T-helper 1 cell (primary cell): ENCODE measurements at places on chromosomes 2 and 18.

GRCh38 chr2:1397350-1397749 lies 15.9 kb upstream of the TPO start:
- no peak for DNase-seq

DNA sequence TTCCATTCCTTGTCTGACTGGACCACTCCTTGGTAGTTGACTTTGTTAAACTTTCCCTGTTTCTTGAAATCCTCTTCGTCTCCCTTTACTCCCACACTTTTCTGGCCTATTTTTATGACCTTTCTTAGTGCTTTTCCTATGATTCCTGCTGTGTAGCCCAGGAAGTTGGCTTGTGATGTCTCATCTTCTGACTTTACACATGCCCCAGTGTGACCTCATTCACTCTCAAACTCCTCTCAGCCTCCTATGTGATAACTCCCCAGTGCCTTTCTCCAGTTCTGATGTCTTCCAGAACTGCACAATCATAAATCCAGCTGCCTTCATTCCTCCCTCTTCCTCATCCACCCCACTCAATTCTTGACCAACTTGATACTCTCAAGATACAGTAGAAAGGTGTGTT lies 407.6 kb downstream of the TGIF1 start:
- no peak for DNase-seq

DNA sequence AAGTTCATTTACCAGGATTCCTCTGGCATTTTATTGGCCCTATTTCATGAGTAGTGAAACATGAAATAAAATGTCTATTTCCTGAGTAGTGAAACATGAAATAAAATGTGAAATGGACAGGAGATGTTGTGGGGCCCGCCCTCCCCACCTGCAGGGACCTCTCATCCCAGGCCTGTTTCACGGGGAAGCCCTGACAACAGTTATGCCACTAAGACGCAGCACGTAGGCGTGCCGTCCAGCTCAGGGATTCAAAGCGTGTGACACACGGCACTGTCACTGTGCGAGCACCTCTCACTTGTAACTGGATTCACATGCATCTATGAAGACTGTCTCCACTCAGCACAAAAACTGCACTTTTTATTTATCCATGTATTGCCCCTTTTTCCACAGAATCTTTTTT lies 83.4 kb upstream of the SNTG2 start:
- DNase-seq, result no peak

GRCh38 chr18:11729556-11729955 lies 40.5 kb downstream of the GNAL start:
- no peak for DNase-seq

DNA sequence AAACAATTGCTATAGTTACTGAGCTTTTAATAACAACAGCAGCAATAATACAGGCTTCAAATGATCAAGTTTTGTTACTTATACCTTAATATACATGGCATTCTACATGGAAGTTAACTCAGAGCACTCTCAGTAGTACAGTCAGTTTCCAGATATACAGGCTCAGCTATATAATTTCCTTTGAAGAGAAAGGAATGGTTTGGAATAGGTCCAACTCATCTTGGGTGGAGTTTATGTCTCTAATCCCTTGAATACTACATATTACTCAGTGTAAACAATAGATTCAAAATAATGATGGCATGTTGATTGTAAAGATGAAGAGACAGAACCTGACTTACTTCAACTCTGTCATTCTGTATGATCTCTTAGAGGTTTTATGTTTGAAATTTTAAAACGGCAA lies 174.9 kb downstream of the EPHA4 start:
- no peak for DNase-seq

- DNase-seq, result no peak
These were observed 17.6 kb upstream of the POU3F3 start for GRCh38 chr2:104836265-104836664.

GRCh38 chr2:43542285-43542933 lies 53.4 kb downstream of the THADA start:
- DNase-seq, result no peak

- no peak for DNase-seq
These were observed 198.1 kb upstream of the SLC39A10 start for GRCh38 chr2:195458936-195459335.

- DNase-seq, result no peak
These were observed 7.1 kb downstream of the WDR54 start for GRCh38 chr2:74428675-74429074.

DNA sequence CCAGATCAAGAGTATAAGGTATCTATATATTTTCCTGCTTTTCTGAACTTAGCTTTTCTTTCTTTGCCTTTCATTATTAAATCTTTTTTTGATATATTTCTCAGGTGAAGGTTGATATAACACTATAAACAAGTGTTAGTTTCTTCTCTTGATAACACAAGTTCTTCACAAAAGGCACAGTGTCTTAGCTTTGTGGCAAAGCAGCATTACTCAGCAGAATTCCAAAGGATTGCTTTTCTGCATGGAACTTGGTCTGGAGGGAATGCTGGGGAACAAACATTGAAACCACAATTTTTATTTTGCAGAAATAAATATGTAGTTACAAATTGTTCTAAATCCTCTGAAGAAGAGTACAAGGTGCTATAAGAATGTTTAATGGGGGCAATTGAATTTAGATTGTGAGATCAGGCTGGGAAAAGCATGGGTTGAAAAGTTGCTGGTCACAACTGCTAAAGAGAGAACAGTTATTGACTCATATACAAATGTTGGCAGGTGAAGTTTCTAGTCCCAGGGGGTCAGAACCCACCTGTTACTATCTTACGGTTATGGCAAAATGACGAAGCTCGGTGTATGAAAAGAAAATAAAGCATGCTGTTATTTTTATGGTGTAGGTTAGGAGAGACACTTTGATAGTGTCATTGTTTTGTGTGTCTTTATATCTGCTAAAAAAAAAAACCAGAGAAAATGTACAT lies 68.2 kb downstream of the UBR3 start:
- DNase-seq, result no peak

- DNase-seq, result no peak
These were observed 120.8 kb upstream of the STK17B start for GRCh38 chr2:196291873-196292800.

GRCh38 chr2:29016504-29016903 lies 35.4 kb downstream of the TOGARAM2 start:
- DNase-seq, result no peak

- DNase-seq, result no peak
These were observed 101.7 kb upstream of the ALPP start for GRCh38 chr2:232276733-232277313.

DNA sequence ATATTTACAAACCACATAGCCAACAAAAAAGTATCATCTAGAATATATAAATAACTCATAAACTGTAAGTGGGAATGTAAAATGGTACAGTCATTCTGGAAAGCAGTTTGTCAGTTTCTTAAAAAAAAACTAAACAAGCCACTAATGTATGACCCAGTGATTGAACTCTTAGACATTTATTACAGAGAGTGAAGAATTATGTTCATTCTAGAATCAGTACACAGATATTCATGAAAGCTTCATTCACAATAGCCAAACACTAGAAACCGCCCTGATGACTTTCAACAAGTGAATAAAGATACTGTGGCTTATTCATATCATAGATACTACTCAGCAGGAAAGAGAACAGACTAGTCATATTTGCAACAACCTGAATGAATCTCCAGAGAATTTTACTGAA lies 1541.5 kb downstream of the LRP1B start:
- DNase-seq, result no peak

DNA sequence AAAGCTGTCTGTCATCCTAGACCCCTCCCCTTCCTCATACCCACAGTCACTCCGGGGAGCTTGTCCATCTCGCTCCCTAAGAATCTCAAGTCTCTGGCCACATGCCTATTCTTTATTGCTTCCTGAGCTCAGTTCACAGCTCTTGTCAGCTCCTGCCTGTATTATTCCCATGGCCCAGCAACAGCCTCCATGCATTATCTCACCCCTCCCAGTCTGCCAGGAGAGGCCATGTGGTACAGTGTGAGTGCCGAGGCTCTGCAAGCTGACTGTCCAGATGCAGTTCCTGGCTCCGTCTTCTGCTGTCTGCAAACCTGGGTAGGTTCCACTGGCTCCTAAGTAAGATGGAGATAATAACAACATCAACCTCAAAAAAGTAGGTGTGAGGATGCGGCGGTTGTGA lies 79.7 kb downstream of the MRPS9 start:
- DNase-seq, result no peak

GRCh38 chr2:229673676-229674075 lies 40.7 kb downstream of the DNER start:
- no peak for DNase-seq

- DNase-seq, result no peak
These were observed 28.8 kb upstream of the FBXO11 start for GRCh38 chr2:47935071-47935470.

DNA sequence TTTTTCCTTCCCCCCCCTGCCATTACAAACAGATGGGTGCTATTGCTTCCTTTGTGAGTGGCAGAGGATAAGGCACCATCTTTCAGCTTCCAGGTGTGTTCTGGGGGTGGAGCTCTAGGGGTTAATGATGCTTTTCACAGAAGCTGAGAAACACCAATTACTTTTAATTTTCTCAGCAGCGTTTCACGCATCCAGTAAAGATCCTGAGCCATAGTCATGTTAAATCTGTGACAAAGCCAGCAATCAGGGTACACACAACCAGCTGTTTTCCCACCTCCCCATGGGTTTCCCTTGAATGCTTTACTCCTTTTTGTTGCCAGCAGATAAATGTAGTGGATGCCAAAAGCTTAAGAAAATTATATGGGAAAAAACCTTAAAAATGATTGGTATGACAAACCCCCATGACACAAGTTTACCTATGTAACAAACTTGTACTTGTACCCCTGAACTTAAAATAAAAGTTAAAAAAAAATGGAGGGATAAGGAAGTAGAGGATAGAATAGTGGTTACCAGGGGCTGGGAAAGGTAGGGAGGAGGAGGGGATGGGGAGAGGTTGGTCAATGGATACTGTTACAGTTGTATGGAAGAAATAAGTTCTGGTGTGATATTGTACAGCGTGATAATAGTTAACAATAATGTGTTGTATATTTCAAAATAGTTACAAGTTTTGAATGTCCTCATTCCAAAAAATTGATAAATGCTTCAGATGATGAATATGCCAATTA lies 70.0 kb downstream of the ACOXL start:
- DNase-seq, result no peak

GRCh38 chr2:38483776-38484501 lies 106.9 kb upstream of the ATL2 start:
- no peak for DNase-seq

DNA sequence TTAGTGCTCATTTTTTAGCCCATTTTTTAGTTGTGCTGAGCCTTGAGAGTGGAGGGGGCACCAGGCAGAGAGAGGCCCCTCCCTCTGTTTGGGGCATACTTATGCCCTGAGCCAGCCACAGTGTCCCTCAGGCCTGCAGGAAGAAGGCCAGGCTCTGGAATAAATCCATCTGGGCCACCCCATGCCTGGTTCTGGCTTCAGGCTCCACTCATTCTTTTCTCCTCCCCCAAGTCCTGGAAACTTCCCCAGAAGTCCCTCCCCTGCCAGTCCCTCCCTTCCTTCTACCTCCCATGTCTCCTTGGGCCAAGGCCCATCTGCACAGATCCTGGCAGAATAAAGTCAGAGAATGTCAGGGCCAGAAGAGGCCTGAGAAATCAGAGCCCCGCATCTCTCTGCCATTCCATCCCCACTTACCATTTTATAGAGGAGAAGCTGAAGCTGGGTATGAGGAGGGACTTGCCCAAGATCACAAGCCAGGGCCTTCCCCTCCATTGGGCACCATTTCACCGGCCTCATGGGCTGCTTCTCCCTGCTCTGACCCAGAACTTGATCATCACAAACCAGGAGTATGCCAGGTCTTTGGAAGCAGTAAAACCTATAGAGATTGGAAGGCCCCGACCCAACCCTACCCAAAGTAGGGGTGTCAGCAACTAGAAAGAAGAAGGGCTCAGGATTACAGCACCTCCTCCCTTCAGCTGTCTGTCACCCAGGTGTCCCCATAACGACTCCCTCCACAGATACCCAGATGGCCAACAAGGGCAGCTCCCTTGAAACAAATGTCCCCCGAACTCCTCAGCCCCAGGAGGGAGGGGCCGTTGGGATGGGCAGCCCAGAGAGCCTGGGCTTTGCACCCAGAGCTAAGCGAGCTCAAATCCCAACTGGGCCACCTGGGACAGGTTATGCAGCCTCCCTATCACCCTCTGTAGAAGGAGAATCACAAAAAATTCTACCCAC lies 108.4 kb downstream of the POLR1A start:
- DNase-seq, result no peak

GRCh38 chr2:213806125-213806726 lies 522.0 kb downstream of the SPAG16 start:
- DNase-seq, result no peak
